RKO (cell line): ENCODE measurements at places on chromosomes 7 and 10.

DNA sequence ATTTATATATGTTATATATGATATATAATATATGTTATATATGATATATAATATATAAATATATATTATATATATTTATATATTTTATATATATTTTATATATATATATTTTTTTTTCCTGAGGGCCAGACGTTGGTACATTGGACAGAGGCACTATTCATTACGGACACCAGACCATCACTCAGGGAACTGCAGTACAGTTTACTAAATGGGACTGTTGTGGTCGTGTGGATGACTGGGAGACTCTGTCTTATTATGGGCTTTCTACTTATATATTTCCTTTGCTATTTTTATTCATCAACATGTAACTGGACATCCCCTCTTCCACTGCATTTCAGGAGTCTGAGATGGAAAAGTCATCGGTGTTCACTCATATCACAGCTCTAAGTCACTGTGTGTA lies 87.1 kb upstream of the PRKCQ start:
- no peak for DNase-seq

GRCh38 chr7:25238066-25238725 lies 9.9 kb upstream of the NPVF start:
- DNase-seq, result no peak

- no peak for DNase-seq
These were observed 29.5 kb downstream of the CDK13 start for GRCh38 chr7:39979406-39980073.

- no peak for DNase-seq
These were observed 2.0 kb upstream of the GNAI1 start for GRCh38 chr7:80132594-80132993.

DNA sequence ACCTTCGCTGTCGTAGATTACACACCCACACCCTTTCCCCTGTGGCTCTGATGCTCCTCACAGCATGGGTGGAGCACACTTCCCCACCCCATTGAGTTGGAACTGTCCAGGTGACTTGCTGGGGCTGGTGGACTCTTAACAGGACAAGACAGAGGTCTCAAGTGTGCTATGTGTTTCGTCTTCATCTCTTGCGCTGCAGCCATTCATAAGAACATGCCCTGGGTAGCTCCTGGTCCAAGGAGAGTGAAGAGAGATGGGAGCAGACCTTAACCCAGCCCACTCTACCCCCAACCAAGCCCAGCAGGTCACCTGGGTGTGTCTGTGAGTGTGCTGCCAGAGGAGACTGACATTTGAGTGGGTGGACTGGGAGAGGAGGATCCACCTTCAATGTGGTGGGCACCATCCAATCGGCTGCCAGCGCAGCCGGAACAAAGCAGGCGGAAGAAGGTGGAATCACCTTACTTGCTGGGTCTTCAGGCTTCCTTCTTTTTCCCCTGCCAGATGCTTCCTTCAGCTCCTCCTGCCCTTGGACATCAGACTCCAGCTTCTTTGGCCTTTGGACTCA lies 112.4 kb downstream of the HTR5A start:
- DNase-seq, result no peak

DNA sequence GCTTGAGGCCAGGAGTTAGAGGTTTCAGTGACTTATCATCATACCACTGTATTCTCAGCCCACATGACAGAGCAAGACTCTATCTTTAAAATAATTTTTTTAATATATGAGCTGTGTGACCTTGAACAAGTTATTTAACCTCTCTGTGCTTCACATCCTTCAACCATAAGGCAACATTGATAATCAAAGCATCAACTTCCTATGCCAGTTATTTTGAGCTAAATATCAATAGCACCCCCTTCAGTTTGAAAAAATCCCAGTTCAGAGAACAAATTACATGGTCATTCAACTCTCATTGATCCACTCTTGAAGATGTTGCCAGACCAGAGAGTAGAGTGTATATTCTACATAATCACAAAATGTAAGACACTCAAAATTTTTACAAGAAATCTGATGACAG lies 53.0 kb downstream of the ASNS start:
- peak; percentile 45 for DNase-seq

DNA sequence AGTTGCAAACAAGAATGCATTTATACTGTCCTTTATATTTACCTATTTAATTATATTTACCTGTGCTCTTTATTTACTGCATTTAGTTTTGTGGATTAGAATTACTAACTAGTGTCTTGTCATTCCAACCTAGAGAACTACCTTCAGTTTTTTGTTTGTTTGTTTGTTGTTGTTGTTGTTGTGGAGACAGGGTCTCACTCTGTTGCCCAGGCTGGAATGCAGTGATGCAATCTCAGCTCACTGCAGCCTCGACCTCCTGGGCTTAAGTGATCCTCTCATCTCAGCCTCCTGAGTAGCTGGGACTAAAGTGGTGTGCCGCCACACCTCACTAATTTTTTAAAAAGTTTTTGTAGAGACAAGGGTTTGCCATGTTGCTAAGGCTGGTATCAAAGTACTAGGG lies 156.4 kb upstream of the AKR1E2 start:
- no peak for DNase-seq

DNA sequence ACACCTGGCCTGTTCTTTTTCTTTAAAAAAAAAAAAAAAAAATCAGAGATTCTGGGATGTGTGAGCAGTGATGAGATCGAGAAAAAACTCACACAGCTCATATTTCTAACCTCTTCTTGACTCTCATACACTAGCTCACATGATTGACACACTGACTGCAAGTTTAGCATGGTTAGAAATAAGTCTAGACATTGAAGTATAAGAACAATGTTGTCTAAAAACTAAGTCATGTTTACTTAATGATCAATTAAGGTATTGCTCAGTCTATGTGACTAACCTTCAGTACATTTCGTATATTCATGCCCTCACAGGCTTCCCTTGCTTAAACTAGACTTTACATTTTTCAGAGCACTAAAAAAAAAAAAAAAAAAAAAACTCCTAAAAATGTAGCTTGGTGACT lies 775.1 kb downstream of the GATA3 start:
- DNase-seq, result no peak
